NCI-H69 (cell line): ENCODE measurements at places on chromosomes 2 and 18.

GRCh38 chr2:11698009-11698922 lies 28.3 kb upstream of the NTSR2 start:
- DNase-seq: no peak

- no peak for DNase-seq
Measured at GRCh38 chr18:10791169-10791831, 265.5 kb downstream of the NAPG start.

DNA sequence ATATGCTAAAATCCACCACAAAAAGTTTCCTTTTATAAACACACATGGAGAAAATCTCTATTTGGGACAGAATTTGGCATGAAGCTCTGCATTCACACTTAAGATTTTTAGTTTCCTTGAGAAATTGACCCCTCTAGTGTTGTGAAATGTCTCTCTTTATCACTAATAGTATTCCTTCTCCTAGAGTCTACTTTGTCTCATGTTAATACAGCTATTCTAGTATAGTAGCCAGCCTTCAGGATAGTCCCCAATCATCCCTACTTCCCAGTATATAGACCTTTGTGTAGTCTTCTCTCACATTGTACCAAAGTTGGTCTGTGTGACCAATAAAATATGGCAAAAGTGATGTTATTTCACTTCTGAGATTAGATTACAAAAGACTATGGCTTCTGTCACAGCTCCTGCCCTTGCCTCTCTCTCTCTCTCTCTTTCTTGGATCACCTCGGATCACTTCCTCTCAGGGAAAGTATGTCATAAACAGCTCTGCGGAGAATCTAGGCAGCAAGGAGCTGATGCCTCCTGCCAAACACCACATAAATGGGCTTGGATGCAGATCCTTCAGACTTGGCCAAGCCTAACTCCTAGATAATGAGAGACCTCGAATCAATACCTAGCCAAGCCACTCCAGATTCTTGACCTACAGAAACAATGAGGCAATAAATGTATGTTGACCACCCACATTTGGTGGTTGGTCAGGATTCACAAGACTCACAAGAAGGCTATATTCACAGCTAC lies 59.7 kb upstream of the NABP1 start:
- DNase-seq: no peak

DNA sequence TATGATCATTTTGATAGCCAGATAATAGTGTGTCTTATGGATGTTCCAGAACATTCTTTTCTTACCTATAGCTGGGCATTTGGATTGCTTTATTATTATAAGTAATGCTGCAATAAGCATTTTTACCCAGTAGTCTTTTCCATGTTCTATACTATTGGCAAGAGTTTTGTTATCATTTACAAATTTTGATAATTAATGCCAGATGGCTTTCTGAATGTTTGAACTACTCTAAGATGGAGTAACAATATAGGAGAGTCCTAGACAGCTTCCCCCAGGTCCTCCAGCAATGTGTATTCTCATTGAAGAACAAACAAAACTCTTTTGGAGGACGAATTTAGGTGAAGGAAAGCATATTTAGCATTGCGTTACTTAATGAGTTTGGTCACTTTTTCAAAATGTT lies 73.0 kb downstream of the INPP4A start:
- no peak for DNase-seq

GRCh38 chr2:96148410-96149217 lies 3.4 kb upstream of the DUSP2 start:
- DNase-seq: peak; percentile 94

GRCh38 chr18:22169011-22169888 lies at the start of gene GATA6:
GATA6 (plus strand) TSS chr18:22169589; CDS start chr18:22171145, 1,556 bp downstream.
- peak; percentile 88 for DNase-seq

GRCh38 chr2:109352898-109353689 lies 224.1 kb downstream of the SH3RF3 start:
- DNase-seq: no peak

DNA sequence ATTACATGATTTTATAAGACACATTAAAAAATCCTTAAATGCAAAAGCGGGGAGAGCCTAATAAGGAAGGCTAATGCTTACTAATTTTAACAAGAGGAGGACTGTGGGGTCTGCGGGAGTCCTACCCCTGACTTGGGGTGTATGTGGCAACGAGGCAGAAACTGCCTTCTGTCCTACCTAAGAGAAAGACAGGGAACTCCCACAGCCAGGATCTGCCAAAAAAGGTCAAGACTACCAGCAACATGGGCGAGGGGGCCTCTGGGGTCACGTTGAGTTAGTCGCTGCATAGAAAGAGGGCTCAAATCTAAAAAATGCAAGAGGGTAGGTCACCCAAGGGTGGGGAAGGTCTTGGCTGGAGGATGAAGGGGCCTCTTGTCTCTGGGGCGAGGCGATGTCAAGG lies 529 bp upstream of the AMER3 start:
- no peak for DNase-seq

DNA sequence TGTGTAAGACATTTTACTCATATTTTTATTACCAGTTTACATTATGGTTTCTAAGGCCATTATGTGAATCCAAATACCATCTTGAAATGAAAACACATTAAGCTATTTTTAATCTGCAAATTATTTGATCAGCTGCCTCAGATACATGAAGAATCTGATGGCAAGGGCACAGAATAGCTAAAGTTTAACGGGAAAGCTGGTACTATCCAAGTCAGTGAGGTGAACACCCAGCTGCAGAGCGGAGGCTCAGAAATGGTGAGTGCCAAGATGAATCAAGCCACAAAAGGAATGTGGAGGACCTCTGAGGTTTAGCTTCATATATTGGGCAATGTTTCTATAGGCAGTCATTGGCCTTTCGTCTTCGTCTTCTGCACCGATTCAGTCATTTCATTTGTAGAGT lies 75.1 kb downstream of the DPP10 start:
- no peak for DNase-seq

DNA sequence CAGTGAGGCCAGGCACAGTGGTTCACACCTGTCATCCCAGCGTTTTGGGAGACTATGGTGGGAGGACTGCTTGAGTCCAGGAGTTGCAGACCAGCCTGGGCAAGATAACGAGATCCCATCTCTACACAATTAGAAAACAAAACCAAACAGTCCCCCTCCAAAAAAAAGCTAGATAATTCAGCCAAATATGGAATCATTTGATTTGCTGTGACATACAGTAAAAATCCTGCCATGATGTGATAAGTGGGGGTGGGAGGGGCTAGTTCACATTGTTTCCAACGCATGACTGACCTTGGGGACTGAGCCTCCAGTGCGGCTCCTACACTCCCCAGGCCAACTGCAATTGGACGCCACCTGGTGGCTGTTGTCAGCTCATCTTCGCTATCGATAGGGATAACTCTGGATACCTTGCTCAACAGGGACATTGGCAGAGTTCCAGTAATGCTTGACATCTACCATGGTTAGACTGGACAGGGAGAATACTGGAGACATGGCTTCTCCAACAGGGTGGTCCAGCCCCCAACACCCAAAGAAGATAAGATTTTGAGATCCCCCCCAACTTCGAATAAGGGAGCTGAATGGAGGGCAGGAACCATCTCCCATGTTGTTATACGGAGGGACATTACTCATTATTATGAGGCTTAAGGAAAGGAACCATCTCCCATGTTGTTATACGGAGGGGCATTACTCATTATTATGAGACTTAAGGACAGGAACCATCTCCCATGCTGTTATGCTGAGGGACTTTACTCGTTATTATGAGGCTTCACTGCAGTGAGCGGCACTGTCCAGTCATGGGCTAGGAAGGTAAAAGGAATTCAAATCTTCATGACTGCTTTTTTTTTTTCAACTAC lies 135.9 kb downstream of the TGIF1 start:
- DNase-seq: peak; percentile 96

DNA sequence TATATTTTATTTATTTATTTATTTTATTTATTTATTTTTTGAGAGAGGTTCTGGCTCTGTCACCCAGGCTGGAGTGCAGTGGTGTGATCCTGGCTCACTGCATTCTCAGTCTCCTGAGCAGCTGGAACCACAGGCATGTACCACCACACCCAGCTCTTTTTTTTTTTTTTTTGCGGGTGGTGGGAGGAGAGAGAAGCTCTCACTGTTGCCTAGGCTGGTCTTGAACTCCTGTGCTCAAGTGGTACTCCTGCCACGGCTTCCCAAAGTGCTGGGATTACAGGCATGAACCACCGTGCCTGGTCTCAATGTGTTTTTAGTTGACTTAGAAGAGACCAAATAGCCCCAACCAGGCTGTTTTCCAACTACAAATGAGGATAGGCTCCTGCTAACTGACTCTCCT lies 80.7 kb downstream of the PDCL3 start:
- DNase-seq: no peak

GRCh38 chr2:68723181-68723580 lies 11.4 kb upstream of the ARHGAP25 start:
- DNase-seq: no peak

GRCh38 chr2:224572338-224572737 lies 12.8 kb downstream of the CUL3 start:
- DNase-seq: peak; percentile 35

DNA sequence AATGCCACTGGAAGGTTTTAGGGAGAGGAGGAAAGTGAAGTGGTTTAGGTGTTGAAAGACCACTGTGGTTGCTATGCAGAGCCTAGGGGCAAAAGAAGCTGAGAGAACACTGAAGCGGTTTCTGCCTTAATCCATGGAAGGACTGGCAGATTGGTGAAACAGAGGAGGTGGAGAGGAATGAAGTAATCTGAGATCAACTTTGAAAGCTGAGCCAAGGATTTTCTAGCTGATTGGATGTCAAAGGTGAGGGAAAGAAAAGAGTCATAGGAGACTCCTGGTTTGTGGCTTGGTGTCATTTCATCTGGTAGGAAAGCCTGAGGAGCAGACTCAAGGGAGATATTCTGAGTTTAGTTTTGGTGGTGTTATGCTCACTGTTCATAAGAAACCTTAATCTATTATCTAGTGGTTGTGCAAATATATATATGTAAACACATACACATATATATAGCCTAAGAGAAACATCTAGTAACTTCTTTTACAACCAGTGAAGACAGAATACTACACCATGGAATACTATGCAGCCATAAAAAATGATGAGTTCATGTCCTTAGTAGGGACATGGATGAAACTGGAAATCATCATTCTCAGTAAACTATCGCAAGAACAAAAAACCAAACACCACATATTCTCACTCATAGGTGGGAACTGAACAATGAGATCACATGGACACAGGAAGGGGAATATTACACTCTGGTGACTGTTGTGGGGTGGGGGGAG lies 134.1 kb upstream of the CREB1 start:
- no peak for DNase-seq

DNA sequence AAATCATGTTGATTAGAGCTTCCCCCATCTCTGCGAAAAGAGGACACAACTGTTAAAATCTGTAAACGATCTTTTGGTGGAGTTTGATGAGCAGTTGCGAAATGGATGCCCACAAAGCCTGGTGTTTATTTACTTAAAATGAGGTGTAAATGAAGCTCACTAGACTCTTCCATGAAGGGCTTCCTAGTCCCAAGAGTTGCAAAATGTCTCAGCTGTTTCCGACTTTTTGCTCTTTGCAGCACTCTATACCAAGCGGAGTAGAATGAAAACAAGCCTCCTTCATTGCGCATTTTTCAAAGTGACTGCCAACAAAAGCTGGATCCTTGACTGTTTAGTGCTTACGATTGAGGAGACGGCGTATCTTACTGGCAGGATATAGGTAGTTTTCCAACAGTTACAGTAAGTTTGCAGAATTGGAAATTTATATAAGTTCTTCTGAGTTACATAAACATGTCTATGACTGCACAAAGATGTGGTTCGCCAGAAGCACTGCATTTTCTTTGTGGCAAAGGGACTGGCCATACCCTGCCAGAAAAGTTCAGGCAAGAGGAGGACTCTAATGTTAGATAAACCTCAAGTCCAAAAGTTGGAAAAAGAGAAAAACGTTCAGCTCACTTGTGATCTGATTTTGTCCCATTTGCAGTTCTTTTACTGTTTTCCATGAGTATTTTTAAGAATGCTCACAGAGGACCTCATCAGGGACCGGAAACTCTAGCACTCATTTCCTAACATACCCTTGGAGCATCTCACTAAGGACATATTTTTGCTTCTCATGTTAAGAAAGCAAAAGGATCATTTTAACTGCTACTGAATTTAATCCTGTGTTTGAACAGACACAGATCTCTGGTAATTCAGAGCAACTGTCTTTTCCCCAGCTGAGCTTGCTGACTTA lies 42.7 kb downstream of the COLEC12 start:
- no peak for DNase-seq

DNA sequence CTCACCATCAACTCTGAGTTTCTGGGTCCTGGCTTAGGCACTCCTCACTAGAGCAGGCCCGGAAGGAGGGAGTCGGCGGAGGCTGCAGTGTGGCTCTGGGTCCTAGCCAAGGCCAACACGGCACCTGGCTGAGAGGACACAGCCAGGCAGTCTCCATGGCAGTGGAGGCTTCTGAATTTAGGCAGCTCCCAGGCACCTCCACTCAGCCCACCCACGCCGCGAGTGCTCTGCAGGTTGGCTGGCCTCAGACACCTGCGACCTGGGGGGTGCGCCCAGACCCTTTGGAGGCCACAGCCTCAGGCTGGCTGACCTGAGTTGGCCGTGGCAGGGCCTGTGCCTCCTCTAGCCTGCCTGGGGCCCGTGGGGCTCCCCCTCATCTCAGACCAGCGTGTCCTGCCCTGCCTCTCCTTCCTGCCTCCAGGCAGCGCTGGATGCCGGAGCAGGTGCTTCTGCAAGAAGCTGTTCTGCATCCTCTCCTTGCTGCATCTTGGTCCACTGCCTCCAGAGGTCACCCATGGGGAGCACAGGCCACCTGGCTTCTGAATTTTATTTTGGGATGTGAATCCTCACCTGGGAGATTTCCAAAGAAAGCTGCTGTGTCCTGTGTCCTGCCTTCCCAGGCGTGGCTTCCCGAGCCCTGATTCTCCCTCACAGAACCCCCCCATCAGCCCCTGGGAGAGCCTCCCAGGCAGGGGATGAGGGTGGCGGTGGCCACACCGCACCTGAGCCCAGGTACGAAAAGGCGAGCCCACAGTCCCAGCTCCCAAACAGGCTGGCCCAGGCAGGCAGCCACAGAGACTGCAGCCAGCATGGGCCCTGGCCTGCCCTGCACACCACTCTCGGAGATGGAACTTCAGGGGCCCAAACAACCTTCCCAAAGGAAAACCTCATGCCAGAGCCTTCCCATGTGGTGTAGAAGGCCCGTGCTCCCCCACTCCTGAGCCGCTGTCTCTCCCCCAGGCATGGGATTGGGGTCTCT lies 23.4 kb downstream of the AQP12A start:
- DNase-seq: peak; percentile 52

DNA sequence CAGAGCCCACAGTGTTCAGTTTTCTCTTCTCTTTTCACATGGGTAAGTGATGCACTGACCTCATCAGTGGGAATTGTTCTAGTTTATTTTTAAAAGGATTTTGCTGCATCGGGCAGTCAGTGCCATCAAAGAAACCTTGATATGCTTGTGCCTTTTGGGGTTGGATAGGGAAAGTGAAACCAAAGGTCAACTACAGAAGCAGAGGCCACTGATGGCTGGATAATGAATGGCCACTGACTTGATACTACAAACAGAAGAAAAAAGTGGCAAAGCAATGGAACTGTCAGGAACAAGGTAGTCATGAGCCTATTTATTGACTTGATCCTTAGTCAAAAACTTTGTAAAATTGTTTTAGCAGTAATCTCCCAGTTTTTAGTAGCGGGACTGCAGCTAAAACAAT lies 636.3 kb upstream of the ZEB2 start:
- DNase-seq: no peak
